GM03348 (cell line): ENCODE measurements at places on chromosomes 4 and X.

- DNase-seq, result peak; percentile 60
Measured at GRCh38 chr4:137124278-137124932, 407.9 kb downstream of the PCDH18 start.

DNA sequence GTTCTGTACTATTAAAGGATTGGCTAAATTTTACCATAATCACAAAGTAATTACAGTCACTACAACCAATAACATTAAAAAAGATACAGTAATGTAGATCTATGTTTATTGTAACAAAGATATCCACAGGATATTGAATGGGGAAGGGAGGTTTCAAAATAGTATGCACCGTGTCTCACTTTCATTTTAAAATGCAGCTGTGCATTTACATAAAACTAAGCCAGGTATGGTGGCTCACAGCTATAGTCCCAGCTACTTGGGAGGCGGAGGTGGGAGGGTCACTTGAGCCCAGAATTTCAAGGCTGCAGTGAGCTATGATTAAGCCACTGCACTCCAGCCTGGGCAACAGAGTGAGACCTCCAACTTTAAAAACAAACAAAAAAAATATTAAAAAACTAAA is 8.5 kb downstream of the SRP72 start:
- no peak for DNase-seq

DNA sequence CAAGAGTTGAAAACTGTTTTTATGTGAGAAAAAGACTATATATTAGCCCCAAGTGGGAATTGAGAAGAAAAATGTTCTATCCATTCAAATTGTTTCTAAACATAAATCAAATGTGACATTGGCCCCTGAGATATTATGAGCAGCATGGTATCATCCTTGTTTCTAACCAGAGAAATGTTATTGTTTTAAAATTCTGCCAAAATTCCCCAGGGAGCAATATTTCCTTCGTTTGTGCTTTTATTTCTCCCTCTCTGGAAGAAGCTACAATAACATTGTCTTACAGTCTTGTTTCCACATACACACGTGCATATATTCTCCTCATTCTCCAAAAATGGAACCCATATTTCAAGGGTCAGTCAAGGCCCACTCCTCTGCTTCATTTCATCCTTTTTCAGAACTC is 46.7 kb downstream of the MAGEB17 start:
- peak; percentile 23 for DNase-seq

DNA sequence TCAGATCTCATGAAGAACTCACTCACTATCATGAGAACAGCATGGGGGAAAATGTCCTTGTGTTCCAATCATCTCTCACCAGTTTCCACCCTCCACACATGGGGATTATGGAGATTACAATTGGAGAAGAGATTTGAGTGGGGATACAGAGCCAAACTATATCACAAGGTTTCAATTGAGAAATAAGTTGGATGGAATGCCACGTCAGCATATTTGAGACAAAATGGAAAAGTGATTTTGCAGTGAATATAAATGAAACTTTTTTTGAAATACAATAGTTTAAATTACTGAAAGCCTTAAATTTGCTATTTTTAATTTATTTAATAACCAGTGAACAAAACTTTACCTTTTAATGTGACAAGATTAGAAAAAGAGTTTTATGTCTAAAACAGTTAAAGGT is 494.1 kb downstream of the PRR32 start:
- DNase-seq, result no peak

- DNase-seq, result peak; percentile 30
Measured at GRCh38 chr4:22483551-22483981, 32.3 kb downstream of the ADGRA3 start.

DNA sequence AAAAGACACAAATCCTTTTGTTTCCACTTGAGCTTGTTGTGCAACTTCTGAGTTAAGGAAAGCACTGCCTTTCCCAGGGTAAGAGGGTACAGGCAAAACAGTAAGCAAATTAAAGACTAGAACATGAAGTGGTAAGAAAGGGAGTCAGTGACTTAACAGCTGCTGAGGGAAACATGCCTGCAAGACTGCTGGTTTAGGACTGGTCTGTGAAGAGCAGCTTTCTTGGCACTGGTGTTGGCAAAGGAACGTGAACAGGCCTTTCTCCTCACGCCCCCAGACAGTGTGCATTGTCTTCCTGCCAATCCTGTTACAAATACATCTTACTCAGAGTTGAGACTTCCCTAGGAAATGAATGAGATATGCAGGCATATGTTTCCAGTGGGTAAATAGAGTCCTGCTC is 2.6 kb downstream of the LHFPL1 start:
- no peak for DNase-seq

DNA sequence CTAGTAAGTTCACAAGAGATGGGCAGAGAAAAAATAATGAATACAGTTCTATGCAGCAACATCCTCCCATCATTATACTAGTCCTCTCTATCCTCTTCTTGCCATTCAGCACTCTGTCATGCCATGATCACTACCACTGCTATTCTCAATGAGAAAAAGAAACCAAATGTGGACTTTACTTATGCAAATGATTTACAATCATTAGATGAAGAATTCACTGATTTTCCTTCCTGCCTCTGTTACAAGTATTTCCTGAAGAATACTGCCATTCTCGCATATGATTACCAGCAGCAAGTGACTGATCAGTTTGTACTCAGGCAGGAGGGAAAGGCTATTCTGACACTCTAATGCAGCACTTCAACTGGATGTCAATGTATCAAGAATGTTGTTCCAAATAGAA is 50.3 kb downstream of the WDFY3 start:
- DNase-seq, result no peak

GRCh38 chr4:47002580-47002979 is 9.2 kb upstream of the GABRA4 start:
- DNase-seq, result no peak

DNA sequence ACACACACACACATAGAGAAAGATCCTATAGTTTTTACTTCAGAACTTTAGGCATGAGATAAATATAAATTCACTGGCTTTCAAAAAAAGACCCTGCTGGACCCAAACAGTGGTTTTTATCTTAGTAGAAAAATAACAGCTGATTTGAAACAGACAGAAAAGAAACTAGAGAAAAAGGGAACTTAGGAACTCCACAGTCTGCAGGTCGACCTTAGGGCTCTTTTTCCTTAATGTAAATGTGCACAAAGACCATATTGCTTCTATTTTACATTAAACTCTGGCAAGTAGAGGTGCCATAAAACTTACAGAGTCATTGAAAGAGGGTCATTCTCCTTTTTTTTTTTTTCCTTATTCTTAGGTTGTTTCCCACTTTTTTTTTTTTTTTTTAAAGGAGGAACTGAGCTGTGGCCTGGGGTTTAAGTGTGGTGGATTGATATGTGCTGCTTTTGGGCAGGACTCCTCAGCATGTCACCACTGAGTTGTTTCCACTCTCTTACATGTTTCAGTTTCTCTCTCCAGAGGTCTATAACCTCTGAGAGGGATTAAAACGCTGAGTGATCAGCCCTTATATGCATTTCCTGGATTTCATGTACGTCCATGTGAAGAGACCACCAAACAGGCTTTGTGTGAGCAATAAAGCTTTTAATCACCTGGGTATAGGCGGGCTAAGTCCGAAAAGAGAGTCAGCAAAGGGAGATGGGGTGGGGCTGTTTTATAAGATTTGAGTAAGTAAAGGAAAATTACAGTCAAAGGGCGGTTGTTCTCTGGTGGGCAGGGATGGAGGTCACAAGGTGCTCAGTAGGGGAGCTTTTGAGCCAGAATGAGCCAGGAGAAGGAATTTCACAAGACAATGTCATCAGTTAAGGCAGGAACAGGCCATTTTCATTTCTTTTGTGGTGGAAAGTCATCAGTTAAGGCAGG is 70.8 kb upstream of the PACRGL start:
- DNase-seq, result no peak

DNA sequence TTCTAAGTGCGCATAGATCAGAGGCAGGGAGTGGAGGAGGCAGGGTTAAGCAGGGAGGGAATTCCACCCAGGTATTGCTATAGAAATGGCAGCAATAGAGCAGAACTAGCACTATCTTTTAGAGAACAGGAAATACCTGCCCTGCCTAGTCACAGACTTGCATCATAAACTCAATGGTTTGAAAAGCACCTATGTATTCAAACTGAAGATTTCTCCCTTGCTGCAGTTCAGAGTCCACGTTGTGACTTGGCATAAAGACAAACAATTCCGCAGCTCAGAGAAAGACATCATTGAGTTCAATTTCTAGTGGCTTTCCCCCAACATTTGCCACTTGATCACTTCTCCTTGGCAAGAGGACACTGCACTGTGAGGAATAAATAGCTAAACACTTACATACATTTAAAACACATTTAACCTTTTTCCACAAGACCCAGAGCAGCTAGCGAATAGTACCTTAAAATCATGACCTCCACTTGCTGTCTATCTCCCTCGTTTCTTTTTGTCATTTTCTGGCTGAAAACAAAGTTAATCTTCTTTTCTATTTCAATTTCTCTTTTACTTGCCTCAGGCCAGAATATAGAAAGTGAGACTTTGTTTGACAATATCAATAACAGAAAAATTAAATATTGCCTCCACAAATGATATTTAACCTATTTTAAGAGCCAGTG is 42.4 kb downstream of the SLC7A11 start:
- DNase-seq, result no peak

DNA sequence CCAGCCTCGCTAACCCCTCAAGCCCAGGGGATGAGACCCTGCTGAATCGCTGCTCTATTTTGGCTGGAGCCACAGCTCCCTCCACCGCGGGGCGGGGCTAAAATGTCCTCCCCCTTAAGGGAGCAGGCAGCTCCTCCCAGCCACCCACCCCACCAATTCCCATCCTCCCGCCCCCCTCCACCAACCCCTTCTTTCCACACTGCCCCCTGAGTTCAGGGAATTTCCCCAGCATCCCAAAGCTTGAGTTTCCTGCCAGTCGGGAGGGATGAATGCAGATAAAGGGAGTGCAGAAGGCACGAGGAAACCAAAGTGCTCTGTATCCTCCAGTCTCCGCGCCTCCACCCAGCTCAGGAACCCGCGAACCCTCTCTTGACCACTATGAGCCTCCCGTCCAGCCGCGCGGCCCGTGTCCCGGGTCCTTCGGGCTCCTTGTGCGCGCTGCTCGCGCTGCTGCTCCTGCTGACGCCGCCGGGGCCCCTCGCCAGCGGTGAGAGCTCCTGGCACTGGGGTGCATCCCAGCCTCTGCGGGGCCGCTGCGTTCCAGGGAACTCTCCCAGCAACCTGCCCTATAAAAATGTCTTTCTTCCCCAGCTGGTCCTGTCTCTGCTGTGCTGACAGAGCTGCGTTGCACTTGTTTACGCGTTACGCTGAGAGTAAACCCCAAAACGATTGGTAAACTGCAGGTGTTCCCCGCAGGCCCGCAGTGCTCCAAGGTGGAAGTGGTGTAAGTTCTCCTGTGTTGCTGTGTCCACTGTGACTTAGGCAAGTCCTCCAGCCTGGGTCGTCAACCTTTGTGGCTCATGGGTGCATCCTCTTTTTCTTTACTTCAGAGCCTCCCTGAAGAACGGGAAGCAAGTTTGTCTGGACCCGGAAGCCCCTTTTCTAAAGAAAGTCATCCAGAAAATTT is at the start of gene CXCL6:
TSS of gene CXCL6 (plus strand) at position 306 of the 907 bp plus-strand sequence. CDS start at position 379, 73 bp downstream.
- DNase-seq, result peak; percentile 56

GRCh38 chr4:101169044-101170014 is 178.0 kb downstream of the PPP3CA start:
- DNase-seq, result peak; percentile 16

DNA sequence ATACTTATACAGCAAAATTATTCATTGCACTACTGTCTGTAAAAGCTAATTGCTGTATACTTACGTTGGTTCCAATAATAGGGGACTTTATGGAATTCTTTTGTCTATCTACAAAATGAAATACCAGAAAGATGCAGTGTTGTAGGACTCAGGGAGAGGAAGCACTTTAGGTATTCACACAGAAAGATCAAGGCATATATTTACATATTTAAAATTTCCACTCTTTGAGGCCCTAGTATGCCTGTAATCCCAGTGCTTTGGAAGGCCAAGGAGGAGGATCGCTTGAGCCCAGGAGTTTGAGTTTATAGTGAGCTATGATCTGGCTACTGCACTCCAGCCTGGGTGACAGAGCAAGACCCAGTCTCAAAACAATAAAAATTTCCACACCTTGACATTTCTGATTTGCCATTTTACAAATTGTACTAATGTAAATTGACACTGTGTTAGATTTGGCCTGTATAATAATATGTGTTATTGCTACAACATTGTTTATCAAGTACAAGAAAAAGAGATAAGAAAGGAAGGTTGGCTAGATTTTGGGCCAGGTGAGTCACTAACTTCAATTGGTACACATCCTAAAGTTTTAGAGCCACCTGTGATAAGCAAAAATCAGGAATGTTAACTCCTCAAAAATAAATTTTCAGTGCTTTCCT is 35.1 kb downstream of the ADGRA3 start:
- no peak for DNase-seq

- no peak for DNase-seq
Measured at GRCh38 chr4:75549019-75549418, 6.8 kb upstream of the ODAPH start.

DNA sequence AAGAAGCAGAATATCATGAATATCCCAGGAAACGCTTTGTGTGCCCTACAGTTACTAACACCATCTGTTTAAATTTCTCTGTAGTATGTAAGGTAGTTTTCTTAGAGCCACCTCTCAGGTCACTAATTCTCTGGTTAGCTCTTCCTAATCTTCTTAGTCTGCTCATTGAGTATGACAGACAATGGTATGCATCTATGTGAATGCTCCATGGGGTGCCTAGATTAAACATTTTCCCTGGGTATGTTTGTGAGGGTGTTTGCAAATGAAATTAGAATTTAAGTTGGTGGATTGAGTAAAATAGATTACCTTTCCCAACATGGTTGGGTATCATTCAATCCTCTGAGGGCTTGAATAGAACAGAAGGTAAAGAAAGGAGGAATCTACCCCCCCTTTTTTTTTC is 233.0 kb downstream of the PCDH18 start:
- DNase-seq, result no peak

DNA sequence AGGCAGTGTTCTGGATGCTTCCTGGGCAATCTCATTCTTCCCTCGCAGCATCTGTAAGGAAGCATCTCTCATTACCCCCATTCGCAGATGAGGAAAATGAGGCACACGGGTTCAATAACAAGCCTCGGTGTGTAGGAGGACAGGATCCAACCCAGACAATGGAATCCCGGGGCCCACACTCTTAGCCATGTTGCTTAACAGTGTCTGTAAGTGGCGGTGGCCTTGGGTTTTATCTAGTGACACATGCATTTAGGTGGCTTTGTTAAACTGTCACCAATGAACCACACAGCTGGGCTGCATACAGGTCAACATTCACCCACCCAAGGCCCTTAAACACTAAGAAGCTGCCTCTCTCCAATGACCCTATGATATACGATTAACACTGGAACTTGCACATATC is 22.6 kb downstream of the RELL1 start:
- no peak for DNase-seq

DNA sequence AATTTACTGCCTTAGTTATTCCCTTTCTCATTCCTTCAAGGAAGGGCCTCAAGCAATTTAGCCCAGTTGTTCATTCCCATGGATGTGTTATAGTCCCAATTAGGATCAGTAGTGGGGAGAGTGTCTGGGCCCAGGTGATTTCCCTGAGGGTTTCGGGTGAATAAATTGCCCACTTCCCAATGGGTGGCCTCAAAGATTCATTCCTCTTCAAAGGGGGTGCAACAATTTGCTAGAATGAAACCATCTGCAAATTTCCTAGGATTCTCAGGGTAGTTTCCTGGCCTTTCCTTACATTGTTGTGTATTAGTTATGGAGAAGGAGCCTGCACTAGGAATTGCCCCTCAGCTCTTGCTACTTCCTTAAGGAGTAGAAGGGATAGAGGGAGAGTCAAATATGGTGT is 6.3 kb upstream of the AREG start:
- no peak for DNase-seq
